Naive thymus-derived CD4-positive, alpha-beta T cell (primary cell): ENCODE measurements at places on chromosomes 7 and 10.
A peak's percentile ranks its signal among the peaks of the same experiment; 100 is the strongest.

GRCh38 chr10:35912615-35913569, 270.8 kb upstream of the FZD8 start:
- DNase-seq: no peak

GRCh38 chr7:146492017-146492416, 375.4 kb downstream of the CNTNAP2 start:
- DNase-seq: no peak

- DNase-seq: no peak
Observed at GRCh38 chr10:86325158-86325557, 41.4 kb downstream of the GRID1 start.

DNA sequence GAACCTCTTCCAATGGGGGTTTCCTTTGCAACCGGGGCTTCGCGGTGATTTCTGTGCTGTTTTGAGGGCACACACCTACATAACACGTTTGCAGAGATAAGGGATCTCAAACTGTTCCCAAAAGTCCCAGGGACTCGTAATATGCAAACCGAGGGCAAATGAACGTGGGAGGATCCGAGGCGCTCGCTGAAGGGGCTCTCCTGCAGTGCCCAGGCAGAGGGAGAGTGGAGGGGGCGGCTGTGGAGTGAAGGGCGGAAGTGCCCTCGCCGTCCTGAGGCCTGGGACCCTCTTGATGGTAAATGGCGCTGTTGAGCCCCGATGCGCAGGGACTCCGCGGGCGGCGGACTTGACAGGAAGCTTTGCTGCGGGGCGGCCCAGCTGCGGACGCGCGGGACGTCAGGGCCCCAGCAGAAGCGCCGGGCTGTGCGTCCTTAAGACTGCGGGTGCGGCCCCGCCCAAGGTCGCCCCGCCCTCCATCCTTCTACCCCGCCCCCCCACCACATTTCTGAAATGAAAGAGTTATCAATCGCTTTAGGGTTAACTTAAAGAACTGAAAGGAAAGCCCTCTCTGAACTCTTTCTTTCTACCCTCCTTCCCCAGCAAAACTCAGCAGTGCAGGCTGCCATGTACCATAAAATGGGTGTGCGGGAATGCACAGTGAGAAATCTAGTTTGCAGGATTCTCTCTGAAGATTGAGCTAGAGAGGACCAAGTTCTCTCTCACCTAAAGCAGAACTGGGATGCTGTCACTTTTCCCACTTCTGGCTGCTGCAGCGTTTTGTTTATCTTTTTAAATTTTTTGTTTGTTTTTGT, 151.8 kb upstream of the YAE1 start:
- peak; percentile 24 for DNase-seq

GRCh38 chr10:100733329-100733728, 12.1 kb upstream of the PAX2 start:
- no peak for DNase-seq

- no peak for DNase-seq
Observed at GRCh38 chr7:126755381-126755780, 497.4 kb downstream of the GRM8 start.

GRCh38 chr7:131087756-131088658, 239.7 kb upstream of the MKLN1 start:
- DNase-seq: no peak

- DNase-seq: peak; percentile 19
Observed at GRCh38 chr10:50614444-50615137, 9.2 kb downstream of the SGMS1 start.

- no peak for DNase-seq
Observed at GRCh38 chr10:83984256-83984640, 155.1 kb upstream of the GHITM start.

DNA sequence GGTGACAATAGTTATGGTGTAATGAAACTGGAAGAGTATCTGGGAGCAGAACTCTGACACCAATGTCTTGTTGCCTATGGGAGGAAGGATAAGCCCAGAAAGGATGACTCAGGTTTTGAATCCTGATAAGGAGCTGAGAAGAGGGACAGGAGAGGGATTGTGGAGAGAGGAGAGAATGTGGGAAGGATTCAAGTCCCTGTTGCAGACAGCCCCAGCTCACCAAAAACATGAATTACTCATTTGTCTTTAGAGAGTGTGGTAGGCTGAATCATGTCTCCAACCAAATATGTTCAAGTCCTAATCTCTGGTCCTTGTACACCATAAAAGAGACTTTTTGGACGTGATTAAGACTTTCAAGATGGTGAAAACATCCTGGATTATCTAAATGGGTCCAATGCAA, 206.9 kb upstream of the PHYHIPL start:
- no peak for DNase-seq

DNA sequence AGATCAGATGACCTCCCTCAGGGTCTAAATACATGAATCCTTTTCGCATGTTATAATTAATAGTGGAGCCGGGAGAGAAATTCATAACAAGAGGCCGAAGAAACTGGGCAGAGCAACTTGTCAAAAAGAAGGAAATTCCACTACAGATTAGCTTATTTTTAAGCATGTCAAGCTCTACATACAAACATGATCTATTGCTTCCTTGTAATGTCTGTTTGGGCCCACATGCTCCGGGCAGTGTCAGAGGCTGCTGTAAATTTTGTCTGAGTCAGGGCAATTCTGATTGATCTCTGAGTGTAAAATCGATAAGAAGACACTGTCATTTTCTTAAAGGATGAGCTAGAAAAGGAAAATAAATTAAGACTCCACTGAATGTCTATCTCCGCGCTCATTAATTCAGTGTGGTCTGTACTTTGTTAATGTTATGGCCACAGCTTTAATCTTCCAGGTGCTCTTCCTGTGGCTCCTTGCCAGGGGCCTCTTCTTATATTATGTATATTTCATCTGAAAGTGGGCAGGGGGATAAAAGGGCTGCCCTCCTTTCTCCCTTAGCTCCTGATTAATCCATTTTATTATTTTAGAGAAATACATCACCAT, 194.1 kb upstream of the SP8 start:
- DNase-seq: no peak

- DNase-seq: no peak
Observed at GRCh38 chr7:103658055-103659005, 212.3 kb upstream of the SLC26A5 start.

DNA sequence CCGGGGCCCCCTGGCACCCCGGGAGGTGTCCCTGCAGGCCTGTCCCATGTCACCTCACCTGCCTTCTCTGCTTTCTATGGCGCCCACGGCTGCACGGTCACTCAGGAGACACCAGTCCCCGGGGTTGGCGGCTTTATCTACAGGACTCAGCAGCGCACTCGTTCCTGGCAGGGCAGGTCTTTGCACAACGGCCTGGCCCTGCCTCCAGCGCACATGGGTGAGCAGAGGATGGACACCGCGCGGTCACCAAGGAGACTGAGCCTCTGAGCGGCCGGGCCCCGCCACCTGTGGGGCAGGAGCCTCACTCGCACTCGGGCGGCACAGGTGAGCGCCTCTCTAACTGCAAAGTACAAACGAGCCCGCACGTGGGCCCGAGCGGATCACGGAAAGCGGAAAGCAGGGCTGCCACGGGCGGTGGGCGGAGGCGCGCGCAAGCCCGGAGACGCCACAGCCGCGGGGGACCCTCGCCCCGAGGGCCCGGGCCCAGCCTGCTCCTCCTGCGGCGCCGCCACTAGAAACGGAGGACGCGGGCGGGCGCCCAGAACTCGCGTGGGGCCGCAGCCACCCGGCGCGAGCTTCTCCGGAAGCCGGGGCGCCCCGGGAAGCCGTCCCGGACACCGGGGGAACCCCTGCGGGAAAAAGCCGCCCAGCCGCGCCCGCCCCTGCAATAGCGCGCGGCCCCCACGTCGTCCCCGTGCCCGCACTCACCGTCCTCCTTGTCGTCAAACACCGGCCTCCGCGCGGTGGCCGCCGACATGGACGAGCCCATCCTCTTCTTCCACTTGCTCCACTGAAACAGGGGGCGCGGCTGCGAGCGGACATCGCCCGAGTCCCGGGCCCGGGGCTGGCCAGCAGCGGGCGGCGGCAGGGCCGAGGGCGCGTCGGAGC, 642 bp downstream of the STK32C start:
- DNase-seq: peak; percentile 43

- no peak for DNase-seq
Observed at GRCh38 chr10:29877793-29878491, 181.4 kb downstream of the JCAD start.

DNA sequence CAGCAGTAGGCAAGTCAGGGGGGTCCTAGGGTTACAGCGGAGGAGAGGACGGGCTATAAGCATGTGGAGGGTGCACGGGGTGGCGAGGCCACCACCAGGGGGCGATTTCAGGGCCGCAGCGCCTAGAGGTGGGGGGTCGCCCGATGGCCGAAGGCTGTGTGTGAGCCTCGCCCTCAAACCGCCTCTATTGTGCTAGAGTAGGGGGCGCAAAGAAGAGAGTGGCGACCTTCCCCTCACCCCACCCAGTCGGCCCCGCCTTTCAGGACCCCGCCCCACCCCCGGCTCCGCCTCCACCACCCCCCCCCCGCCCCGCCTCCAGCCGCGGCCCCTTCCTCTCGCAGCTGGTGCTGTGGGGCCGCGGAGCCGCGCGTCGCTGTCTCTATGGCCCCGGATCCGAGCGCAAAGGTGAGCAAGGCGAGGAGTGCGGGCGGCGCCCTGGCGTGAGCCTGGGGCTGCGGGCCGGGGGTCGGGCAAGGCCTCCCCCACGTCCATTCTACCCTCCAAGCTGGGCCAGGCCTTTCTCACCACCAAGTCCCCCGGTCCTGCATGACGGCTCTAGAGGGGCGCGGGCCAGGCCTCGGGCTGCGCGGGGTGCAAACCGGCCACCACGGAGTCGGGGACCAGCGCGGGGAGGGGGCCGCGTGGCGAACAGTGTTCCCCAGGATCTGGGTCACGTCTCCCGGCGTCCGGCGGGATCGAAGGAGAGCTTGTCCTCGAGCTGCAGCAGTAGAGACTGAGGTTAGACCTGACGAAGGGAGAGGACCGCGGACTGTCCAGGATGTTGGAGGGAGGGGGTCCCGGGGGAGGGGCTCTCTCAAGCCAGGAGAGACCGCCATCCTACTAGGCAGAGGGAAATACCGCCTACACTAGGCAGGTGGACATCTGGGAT, at the start of gene SEMA4G:
Gene SEMA4G (plus strand): TSS at position 318 of the 889 bp plus-strand sequence. CDS start 3,409 bp downstream, outside the sequence.
- peak; percentile 39 for DNase-seq

- DNase-seq: no peak
Observed at GRCh38 chr10:114437473-114438292, 33.4 kb upstream of the AFAP1L2 start.

GRCh38 chr7:135929722-135930141, 47.4 kb downstream of the MTPN start:
- DNase-seq: no peak

- DNase-seq: no peak
Observed at GRCh38 chr7:90256778-90257177, 11.8 kb downstream of the CFAP69 start.

DNA sequence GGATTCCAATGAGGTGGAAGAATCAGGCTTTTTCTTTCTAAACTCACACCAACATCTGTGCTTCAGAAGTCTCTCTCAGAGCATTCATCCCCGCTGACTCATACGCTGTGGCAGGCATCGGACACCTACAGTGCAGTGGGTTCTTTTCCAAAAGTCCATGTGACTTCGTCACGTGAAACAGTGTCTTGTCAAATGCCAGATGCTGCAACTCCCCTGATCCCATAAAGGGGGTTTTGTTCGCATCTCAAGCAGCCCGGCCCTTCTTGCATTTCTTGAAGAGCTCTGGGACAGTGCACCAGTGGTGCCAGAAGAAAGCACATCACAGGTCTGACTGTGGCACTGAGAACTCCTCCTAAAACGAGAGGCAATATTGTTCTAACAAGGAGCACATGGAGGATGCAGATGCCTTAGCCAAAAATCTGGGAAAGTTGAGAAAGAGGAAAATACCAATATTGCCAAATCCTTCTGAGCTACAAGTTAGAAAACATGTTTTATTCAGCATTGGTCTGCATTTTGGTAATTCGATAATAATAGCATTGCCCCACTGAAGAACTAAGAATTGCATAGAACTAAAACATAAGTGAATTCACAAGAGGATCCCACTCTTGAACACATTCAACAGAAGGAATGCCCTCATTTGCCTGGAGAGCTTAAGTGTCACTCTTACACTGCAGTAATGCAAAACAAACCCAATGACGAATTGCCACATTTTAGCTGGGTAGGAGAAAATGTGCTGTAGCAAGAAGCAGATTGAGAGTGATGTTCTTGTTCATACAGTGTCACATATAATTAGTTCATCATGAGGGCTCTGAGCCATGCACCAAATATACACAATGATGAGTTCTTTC, 204.4 kb downstream of the CXCL12 start:
- DNase-seq: no peak

- no peak for DNase-seq
Observed at GRCh38 chr7:42210333-42210732, 26.7 kb downstream of the GLI3 start.

- DNase-seq: no peak
Observed at GRCh38 chr7:151451626-151452571, 12.0 kb upstream of the CRYGN start.

DNA sequence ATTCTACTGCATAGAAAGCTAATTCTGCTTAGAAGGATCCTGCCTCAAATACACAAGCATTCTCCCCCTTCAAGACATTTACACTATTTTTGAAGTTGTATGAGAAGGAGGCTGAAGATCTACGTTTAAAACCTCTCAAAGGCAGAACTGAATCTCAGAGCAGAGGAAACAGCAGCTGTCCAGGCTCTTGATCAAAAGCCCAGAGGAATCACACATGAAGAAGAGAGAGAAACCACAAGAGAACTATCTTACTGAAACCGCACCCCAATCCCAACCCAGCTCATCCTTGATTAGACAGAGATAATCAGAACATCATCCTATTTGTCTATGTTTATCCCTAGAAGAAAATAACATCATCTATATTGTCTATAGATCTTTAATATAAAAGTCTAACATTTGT, 2.2 kb upstream of the DNAJC1 start:
- no peak for DNase-seq

DNA sequence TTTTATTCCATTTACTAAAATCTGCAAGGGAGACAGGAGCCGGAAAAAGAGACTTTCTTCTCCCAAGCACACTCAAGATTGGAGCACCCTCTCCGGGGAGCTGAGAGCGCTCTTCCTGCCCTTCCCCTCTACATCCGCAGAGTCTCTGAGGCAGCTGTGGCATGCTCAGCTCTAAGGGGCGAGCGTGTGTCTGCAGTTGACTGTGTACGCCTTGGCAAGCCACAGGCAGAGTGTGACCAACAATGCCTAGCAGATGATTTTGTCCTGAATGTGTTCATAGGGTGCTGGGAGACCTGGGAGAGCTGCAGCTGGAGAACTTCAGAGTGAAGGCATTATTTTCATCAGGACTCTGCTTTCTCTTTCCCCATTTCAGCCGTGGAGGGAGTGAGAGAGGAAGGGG, 20.7 kb downstream of the MTURN start:
- no peak for DNase-seq
